ENCODE measurements at places on chromosomes 3 and 15.

DNA sequence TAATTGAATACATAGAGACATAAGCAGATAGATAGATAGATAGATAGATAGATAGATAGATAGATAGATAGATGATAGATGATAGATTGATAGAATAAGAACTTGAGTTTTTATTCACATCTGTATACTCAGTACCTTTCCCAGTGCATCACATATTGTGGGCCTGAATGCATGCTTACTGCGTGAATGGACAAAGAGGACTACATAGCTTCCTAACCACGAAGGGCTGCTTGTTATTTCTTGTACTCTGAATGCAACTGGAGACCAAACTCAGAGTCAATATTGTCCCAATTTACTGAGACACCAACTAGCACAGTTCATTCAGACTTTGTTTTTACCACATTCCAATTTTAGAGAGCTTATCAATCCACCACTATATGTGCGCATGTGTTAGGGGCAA is 422.9 kb upstream of the GRM7 start:
- DNase-seq: no peak

GRCh38 chr3:58026598-58026997 is 18.4 kb downstream of the FLNB start:
- no peak for DNase-seq

DNA sequence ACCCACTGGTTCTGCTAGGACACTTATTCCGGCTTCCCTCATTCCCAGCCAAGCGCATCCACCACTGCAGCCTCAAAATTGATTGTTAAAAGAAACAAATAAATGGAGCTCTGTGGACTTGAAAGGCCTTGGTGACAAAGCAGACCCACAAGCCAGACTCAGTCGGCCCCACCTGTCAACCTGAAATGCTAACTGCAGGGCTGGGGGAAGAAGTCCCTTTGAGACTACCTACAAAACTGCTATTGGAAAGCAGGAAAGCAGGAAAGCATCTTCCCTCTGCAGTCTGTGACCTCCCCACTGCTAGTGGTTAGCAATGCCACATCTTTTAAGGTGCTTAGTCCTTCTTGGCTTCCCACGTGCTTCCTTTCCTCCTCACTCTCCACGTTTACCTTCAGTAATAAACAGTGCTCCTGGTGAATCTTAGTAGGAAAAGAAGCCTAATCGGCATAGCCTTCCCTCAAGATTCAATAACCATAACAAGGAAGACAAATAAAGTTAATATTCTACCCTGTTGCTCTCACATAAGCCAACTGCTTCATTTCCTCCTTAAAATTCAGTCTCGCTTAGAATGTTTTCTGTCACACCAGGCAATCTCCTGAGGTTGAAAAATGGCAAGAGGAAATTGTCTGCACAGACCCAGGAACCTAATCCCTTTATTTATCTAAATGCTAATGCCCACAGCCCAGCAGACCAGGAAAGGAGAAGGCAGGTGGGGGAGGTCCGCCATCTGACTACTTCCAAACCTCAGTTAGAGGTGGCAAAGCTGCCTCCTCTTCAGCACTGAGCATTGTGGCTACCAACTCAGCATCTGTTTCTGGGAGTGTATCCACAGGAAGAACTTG is 296.2 kb downstream of the NEK10 start:
- DNase-seq: no peak

GRCh38 chr3:144687862-144688261 is 716.2 kb downstream of the DIPK2A start:
- no peak for DNase-seq

- DNase-seq: no peak
These were observed 827 bp downstream of the PLCB2 start for GRCh38 chr15:40306908-40307307.

DNA sequence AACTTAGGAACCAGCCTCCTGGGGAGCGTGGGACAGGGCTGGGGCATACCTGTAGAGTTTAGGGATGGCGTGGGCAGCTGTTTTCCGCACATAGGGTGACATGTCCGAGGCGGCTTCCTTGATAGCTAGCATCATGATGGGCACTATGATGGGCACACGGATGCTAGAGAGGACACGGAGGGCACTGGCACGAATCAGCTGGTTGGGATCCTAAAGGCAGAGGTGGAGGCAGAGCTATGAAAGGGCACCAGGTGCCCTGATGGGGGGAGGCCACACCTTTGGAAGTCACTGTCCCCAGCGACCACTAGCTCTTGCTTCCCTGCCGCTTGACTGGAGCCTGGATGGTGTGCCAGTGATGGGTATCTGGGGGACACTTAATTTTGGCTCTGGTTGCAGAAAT is 28.3 kb downstream of the AP3B2 start:
- no peak for DNase-seq

All from esophagus squamous epithelium (tissue), 5 donors.